ENCODE measurements at places on chromosomes 16 and 17. TPM values are rescaled to one million over a fixed set of nuclear protein-coding genes. Genes with fewer than 3 reads are reported as not detected.

DNA sequence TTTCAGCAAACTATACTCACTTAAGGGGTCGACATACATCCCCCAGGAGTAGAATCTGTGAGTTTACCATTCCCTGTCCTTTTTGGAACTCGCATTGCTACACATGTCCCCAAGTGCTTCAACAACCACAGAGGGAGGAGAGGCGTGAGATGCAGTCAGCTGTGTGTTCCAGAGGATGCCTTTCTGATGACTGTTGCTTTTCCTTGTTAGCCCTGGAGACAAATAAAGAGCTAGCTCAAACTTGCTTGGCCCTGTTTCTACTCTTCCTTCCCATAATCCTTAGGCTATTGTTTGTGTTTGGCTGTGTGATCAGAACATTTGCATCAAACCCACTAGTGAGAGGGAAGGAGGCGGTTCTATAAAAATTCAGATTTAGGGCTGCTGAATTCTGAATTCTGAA lies 264.0 kb downstream of the ENGASE start:
- peak; percentile 60 for DNase-seq

- no peak for DNase-seq
These were observed 2.3 kb downstream of the KRTAP1-5 start for GRCh38 chr17:41024697-41025096.

- DNase-seq, result peak; percentile 81
These were observed 12.8 kb upstream of the CCL8 start for GRCh38 chr17:34306466-34306865.

- no peak for DNase-seq
These were observed 4.4 kb downstream of the GABARAPL2 start for GRCh38 chr16:75570396-75571065.

GRCh38 chr17:19726631-19727376 lies 10.4 kb upstream of the SLC47A2 start:
- no peak for DNase-seq

GRCh38 chr17:77444628-77444983 lies 303.8 kb downstream of the SEC14L1 start:
- no peak for DNase-seq

DNA sequence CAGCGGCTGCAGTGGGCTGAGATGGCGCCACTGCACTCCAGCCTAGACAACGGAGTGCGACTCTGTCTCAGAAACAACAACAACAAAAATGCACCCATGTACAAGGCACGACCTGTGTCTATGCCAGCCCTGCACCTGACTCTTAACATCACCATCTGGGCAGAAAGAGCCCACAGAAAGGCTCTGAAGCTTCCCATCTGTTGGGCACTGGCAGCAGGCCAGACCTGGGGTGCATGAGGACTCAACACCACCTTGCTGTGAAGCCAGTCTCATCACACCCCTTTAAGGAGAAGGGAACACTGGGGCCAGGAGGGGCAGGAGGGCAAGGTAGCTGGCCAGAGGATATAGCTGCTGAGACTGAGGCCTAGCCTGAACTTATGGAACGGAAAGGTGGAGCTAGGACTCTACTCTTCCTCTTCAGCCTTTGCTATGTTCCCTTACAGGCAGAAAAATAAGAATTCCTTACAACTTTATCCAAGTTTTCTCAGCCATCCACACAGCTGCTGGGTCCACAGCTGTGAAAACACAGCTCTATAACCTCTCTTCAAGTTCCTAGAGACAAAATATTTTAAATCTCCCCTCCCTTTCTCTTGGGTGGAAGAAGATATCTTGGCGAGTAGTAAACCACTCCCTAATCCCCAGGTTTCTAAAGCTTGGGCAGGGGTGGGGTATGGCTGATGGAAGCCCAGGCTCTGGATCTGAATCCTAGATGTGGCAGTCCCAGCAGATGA lies 2.8 kb downstream of the ELOB start:
- no peak for DNase-seq

- DNase-seq, result no peak
These were observed 615 bp downstream of the PRPSAP1 start for GRCh38 chr17:76353004-76353598.

DNA sequence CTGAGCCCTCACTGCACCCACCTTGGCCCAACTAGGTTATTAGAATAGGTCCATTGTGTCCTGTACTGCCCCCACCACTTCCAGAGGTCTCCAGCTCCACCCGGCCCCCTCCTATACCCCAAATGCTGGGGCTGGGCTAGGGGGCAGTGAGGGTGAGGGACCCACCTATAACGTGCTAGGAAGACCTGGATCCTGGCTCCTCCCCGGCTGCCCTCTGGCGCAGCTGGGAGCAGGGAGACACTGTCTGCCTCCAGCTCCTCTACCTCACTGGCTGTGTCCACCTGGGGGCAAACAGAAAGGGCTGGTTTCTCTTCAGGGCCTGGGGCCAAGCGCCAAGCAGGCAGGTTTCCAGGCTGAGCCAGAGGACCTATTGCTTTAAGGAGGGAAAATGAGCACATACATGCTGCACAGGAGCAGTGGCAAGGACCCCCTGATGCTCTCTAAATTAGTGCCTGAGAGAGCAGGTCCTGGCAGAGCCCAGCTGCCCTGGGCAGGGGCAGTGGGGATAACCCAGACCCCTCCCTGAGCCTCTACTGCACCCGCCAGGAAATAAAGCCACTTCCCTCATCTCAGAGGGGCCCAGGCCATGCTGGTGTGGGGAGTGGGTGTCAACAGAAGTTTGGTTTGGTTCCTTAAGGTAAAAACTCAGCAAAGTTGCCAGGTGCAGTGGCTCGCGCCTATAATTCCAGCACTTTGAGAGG lies 12.2 kb downstream of the TSPOAP1 start:
- no peak for DNase-seq

DNA sequence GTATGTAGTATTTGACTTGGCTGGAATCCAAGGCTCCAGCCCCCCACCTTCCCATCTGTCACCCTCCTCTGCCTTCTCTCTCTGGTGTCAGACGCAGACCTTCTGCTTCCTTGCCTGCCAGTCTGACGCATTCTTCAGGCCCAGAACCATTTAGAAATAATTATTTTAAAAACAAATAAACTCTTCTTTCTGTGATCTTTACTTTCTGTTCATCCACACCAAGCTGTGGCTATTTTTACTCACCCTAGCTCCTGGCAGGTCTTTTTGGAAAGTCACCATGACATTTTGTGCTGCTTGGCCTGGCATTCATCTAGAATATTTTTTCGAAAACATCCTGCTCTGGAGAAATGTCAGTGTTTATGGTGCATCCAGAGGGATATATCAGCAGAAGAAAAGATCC lies 330.7 kb upstream of the ASIC2 start:
- no peak for DNase-seq

- no peak for DNase-seq
These were observed 26.3 kb downstream of the ADORA2B start for GRCh38 chr17:15971098-15971678.

DNA sequence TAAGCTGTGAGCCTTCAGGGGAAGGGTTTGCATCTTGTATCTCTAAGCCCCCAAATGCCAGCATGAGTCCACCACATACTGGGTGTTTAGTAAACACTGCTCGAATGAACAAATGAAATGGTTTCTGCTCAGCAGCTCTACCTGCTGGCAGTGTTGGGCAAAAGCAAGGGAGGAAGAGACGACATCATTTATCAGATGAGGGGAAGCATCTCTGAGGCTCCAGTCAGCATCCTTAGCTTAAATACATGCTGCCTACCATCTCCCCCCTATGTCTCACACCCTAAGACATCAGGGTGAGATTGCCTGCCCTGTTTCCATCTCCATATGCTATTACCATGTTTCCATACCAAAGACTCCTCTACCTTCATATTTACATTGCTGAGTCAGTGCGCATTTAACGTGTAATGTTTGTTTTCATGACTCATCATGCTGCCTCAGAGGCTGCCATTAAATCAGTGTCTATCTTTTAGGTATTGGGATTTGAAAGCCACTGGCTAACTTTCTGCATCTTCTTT lies 379.8 kb downstream of the UTP18 start:
- DNase-seq, result no peak

- DNase-seq, result no peak
These were observed 3.2 kb downstream of the FOXC2 start for GRCh38 chr16:86569701-86570447.

DNA sequence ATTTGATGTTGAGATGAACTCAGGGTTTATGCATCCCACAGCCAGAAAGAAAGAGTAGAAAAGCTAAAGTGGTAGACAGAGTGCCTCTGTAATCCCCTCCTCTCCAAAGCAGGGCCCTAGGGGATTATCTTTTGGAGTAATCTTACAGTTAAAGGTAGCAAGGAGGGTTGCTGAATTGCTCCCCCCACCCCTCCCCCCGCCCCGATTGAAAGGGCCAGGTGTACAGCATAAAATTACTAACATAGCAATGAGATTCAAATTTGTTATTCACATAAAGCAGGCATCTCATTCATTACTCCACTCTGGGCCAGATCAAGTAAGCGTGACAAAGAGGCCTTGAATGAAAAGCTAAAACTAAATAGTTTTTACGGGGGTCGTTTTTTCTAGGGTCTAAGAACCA lies 72.7 kb downstream of the STH start:
- no peak for DNase-seq

DNA sequence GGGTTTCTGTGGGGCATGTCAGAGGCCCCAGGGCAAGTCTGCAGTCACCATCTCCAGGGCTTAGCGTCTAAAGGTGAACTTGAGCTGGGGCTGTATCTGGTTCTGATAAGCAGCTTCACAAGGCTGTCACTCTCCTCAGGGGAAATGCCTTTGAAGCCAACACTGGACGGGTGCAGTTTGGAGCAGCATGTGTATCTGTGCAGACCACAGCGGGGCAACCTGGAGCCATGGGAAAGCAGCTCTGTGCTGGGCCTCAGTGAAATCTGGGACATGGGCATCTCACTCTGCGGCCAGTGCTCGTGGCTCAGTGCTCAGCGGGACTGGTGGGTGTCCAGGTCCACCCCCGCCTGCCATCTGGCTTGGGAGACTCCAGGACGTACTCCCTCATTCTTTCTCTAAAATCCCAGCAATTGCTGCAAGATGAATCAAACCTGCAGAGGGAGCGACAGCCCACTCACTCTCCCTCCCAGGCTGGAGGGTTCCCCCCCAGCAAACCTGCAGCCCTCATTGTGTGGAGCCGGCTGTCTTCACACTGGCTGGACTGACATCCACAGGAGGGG lies 63.5 kb downstream of the PRMT7 start:
- no peak for DNase-seq

DNA sequence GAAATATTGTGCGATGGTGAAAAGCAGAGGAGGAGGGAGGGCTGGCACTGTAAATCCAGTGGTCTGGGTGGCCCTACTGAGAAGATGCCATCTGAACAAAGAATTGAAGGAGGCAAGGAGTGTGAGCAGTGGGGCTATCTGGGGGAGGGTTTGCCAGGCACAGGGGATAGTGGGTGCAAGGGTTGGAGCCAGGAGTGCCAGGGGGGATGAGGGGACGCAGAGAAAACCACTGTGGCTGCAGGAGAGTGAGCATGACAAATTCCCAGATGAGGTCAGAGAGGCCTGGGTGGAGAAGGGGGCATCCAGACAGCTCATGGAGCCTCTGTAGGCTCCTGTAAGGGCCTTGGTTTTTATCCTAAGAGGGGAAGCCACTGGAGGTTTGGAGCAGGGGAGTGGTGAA lies 4.8 kb downstream of the XYLT2 start:
- no peak for DNase-seq

- DNase-seq, result no peak
These were observed 2.2 kb downstream of the KCNH6 start for GRCh38 chr17:63525190-63525946.

- peak; percentile 78 for DNase-seq
These were observed 13.7 kb downstream of the SYCE1L start for GRCh38 chr16:77212741-77213541.

DNA sequence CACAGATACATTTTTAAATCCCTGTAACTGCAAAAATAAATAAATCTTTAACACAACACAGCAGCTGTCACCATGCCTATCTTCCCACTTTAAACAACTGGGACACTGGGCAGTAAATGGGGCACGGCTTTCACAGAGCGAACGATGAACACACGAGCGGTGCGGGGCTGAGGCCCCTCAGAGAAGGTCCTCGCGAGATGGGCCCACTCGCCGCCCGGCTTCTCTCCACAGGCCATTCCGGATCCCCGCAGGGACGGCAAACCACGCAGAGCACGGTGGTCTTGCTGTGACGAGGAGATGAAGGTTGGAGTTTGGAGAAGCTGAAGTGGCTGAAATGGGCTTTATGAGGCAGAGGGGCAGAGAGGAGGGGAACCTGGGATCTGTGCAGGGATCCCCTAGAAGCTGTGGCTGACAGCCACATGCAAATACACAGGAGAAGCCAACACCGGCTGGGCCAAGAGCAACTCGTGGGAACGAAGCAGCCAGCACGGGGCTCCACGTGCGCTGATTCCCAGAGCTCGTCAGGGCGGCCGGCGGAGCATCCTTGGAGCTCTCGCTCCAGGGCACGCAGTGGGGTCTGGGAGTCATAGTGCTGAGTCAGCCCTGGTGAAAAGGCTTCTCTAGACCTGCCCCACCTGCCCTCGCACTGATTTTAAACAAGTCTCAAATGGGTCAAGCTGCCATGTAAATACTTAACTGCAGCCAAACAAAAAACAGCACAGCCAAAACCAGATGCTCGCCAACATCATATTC lies 31.7 kb downstream of the CCDC57 start:
- DNase-seq, result no peak

GRCh38 chr17:32461853-32462617 lies 17.7 kb downstream of the PSMD11 start:
- DNase-seq, result peak; percentile 41

DNA sequence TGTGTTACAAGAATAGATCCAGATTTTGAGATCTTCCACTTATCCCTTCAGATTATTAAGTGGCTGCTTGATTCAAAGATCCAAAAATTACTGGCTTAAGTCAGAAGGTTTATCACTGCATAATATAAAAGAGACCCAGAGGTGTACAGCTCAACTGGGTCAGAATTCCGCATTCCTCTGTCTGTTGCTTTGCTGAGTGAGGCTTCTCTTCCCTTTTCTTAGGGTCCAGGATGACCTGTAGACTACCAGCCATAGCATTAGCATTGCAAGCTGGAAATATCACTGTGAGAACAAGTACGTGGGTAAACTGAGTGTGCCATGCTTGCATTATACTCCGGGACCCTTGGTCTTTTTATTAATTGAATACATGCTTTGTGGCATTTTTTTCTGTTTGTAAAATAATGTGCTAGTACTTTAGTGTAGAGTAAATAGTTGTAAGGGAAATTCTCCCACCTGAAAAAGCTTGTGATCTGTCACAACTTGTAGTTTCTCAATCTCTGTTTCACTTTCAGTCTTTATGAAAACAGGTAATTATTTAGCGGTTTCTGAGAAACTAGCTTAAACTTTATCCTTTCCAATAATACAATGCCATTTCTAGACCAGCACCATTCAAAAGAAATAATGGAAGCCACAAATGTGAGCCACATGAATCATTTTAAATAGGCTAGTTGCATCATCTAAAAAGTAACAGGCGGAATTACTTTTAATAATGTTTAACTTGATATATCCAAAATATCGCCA lies 61.6 kb downstream of the TNRC6C start:
- no peak for DNase-seq

- DNase-seq, result no peak
These were observed 230.1 kb downstream of the CBLN1 start for GRCh38 chr16:49051576-49051975.

The PPP1R27 gene
- not detected for total RNA-seq

The SBK1 gene
- total RNA-seq, result 0.68 TPM

The GPR139 gene
- not detected for total RNA-seq

The CIBAR2 gene
- total RNA-seq, result not detected

The SPAG5 gene
- total RNA-seq, result 173 TPM

The HSPB9 gene
- total RNA-seq, result not detected

The VASN gene
- 22.1 TPM for total RNA-seq

The TANC2 gene
- 46.0 TPM for total RNA-seq

The GDPD3 gene
- 0.57 TPM for total RNA-seq

All from Daoy (cell line).